ENCODE measurements at places on chromosomes 6 and 20.

DNA sequence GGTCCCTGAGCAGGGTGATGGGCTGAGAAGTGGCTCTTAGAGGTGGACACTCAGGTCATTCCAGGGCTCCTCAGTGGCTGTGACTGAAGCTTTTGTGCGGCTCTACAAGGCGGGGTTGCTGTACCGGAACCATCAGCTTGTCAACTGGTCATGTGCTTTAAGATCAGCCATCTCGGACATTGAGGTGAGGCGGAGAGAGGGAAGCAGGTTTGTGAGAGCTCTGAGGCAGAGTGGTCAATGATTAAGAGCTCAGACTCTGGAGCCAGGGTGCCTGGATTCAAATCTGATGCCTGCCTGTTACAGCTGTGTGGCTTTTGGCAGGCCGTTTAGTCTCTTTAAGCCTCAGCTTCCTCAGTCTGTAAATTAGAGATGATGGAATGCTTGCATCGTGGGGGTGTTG lies 3.0 kb downstream of the VARS2 start:
- no peak for DNase-seq

DNA sequence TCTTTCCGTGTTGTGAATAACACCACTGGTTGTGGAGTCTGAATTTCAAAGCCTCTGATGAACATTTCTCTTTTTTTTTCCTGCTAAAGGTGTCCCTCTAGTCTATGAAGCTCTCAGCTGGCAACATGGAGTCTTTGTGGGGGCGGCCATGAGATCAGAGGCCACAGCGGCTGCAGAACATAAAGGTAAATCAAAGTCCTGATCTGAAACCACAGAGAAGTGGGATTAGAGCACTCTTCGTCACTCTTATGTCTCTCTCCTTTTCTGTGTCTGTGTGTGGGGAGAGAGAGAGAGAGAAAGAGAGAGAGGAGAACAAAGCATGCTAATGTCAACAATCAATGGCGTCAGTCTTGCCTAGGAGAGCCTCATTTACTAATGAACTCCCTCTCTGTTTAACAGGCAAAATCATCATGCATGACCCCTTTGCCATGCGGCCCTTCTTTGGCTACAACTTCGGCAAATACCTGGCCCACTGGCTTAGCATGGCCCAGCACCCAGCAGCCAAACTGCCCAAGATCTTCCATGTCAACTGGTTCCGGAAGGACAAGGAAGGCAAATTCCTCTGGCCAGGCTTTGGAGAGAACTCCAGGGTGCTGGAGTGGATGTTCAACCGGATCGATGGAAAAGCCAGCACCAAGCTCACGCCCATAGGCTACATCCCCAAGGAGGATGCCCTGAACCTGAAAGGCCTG lies 4.2 kb downstream of the PCK1 start:
- DNase-seq, result no peak

GRCh38 chr20:43899274-43900120 lies 15.2 kb upstream of the TOX2 start:
- no peak for DNase-seq

- DNase-seq, result peak; percentile 75
Observed at GRCh38 chr6:38567436-38567835, 72.3 kb downstream of the BTBD9 start.

- peak; percentile 60 for DNase-seq
Observed at GRCh38 chr6:37459981-37460800, 27.2 kb downstream of the CMTR1 start.

DNA sequence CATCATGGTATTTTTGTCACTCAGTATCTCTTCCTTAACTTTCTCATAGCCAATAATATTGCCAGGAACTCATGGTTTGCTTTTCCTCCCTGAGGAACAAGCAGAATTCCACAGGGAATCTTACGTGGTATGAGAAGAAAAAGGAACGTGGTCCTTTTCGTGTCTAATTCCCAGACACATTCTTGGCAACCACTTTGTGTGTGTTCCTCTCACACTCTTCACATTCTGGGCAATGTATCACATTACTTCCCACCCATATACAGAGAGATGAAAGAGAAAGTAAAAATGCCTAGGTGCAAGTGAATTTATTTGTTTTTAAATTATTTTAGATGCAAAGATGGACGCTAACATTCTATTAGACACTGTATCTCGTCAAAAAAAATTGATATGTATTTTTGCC lies 102.7 kb downstream of the PTPRK start:
- no peak for DNase-seq

DNA sequence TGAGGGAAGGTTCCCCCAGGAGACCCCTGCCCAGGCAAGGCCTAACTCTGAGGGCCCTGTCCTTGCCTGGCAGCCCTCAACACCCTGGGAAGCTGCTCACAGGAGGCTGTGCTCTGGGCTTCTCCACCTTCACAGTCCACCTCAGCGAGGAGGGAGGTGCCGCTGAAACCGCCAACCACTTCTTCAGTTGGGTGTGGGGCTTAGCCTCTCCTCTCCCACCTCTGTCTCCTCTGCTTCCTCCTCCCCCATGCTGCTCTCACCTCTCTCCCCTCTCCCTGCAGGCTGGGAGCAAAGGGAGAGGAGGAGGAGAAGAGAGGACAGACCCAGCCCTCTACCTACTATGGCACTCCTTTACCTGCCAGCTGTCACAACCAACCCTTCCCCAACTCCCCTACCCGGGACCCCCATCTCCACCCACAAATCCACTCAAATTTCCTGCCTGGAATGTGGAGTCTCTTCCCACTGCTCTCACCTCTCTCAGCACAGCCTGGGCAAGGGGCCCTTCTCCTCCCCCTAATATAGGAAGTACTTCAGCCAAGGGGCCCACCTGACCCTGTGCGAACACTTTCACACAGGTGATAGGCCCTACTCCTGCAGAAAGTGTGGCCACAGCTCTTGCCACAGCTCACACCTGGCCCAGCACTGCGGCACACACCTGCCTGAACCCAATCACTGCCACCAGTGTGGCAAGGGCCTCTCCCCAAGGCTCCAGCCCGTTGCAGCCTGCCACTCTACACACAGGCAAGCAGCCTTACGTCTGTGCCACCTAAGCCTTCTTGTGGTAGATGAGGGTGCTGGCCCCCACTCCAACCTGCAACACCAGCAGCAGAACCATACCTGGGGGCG lies 7.2 kb downstream of the RING1 start:
- no peak for DNase-seq

GRCh38 chr6:20483887-20484497 lies 50.3 kb upstream of the CDKAL1 start:
- no peak for DNase-seq

GRCh38 chr20:37734228-37734985 lies 40.6 kb downstream of the CTNNBL1 start:
- DNase-seq, result no peak

- no peak for DNase-seq
Observed at GRCh38 chr6:3019065-3019464, 19.4 kb downstream of the NQO2 start.

- DNase-seq, result no peak
Observed at GRCh38 chr20:32387252-32387651, 29.1 kb downstream of the ASXL1 start.

DNA sequence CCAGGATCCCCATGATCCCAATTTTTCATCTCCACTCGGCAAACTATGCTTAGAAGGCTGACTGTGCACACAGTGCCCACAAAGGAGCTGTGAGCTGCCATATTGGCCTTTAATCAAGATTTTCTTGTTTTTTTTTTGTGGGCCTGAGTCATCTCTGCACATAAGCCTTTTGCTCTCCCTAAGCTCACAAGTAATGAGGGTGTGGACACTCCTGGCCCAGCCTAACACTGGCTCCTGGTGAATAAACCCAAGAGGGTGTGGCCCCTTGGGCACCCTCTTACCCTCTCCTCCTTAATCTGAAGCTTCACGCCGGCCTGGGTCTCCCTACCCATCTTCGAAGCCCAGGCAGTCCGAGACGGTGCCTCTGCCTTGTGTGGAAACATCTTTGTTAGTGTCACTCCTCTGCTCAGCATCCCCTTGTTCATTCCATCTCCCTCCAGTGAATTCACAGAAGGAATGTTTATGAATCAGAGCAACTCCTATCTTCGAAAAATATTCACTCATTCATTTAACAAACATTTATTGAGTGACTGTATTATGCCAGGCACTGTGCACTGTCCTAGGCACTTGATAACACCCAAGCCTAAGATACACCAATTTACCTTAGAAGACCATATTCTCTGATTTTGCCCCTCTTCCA lies 22.2 kb upstream of the MRPS10 start:
- no peak for DNase-seq

DNA sequence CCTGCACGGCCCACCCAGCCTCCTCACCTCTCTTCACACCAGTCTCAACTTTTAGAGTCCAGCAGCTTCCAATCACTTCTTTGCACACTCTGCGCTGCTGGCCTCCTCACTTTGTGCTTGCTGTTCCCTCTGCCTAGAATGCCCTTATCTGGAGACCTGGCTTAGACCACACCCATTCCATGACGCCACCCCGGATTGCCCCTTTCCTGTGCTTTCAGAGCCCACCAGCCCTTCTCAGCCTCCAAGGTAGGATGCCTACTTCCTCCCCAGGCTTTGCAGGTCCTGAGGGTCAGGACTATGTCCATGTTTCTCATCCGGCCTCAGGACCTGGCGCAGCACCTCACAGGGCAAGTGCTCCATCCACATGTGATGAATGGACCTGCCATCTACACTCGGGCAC lies 27.0 kb upstream of the AVP start:
- no peak for DNase-seq

- DNase-seq, result no peak
Observed at GRCh38 chr20:58028123-58028522, 200.3 kb downstream of the ANKRD60 start.

- no peak for DNase-seq
Observed at GRCh38 chr20:64010711-64011237, 25.2 kb upstream of the C20orf204 start.

- no peak for DNase-seq
Observed at GRCh38 chr6:110981202-110981600, 637 bp upstream of the RPF2 start.

- no peak for DNase-seq
Observed at GRCh38 chr20:63051186-63051860, 44.6 kb upstream of the BHLHE23 start.

DNA sequence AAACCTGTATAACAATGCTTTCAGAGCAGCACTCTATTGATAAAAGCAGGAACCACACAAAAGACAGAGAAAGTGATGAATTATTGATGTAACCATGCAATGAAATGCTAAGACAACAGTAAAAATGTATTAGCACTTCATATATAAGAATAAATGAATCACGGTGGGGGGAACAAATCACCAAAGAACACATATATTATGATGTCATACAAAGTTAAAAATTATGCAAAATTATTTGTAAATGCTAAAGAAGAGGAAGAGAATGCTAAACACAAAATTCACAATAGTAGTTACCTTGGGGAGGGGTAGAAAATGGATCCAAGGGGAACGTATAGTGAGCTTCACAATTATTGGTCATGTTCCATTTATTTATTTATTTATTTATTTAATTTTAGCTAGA lies 133.9 kb downstream of the KIF13A start:
- no peak for DNase-seq

DNA sequence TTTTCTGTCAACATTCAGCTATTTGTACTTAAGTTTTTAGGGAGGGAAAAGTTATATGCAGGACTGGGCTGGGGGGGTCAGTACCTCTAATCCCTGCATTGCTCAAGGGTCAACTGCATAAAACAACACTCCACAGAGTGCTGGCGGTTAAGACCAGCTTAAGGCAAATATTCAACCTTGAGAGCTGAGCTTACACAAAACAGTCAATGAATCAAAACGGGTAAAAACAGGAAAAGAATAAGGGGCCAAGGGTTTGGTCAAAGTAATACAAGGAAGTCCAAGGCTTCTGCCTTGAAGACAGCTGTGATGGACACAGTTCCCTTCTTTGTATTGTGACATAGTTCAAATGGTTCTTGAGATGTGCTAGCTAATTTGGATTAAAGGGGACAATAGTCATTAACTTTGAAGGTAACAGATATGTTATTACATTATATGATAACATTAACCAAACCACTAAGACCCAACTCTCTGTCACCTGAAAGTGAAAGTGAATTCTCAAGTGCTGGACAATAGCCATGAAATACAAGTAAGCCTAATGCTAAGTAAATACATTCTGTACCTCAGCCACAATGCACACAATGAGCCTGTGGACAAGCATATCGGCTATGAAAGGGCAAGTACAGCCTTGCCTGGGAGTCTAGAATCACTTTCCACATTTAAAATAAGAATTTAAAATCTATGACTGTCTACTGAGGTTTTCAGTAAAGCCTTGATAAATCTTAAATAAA lies 106.8 kb downstream of the PDE10A start:
- no peak for DNase-seq

GRCh38 chr20:47220161-47220582 lies 136.3 kb downstream of the ZMYND8 start:
- no peak for DNase-seq

DNA sequence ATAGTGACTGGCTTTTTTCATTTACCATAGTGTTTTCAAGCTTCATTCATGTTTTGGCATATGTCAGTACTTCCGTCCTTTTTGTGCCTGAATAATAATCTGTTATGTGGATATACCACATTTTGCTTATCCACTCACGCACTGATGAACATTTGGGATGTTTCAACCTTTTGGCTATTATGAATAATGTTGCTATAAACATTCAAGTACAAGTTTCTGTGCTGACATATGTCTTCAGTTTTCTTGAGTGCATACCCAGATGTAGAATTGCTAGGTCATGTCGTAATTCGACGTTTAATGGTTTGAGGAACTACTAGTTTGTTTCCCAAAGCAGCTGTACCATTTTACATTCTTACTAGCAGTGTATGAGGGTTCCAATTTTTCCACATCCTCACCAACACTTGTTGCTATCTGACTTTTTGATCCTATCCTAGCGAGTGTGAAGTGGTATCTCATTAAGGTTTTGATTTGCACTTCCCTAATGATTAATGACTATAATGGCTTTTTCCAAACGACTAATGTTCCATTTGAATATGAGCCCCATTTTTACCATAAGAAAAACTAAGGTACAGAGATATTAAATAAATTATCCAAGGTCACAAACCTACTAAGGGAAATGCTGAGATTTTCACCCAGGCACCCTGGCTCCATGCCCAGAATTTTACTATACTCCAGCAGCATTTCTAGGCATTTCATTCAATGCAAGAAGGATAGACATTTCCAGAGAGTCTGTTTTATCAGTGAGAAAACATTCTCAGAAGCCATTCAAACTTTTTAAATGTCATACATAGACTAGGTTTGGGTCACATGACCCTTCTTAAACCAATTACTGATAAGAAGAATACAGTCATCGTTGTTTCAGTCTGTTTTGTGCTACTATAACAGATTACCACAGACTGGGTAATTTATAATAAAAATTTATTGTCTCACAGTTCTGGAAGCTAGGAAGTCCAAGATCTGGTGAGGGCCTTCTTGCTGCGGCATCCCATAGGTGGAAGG lies 71.1 kb upstream of the RUNX2 start:
- DNase-seq, result no peak

GRCh38 chr6:25685251-25685650 lies 33.2 kb downstream of the SCGN start:
- DNase-seq, result no peak
